ENCODE measurements at places on chromosomes 1 and 21.
A peak's percentile ranks its signal among the peaks of the same experiment; 100 is the strongest.

DNA sequence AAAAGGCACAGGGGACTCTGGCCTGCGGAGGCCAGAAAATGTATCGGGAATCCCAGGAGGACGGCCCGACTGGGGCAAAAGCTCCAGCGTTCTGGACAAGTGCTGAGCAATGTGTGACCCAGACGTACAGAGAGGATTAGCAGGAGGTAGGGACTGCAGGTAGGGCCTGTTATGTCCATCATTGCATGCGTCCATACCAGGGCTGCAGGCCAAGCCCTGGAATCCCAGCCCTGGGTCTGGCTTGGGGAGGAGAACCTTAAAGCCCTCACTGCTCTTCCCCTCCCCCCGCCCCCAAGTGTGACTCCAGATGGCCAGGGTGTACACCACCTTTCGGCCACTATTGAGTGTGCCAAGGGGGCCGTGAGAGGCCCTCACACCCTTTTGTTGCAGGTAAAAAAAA lies 2.0 kb downstream of the RNF207 start:
- no peak for DNase-seq

DNA sequence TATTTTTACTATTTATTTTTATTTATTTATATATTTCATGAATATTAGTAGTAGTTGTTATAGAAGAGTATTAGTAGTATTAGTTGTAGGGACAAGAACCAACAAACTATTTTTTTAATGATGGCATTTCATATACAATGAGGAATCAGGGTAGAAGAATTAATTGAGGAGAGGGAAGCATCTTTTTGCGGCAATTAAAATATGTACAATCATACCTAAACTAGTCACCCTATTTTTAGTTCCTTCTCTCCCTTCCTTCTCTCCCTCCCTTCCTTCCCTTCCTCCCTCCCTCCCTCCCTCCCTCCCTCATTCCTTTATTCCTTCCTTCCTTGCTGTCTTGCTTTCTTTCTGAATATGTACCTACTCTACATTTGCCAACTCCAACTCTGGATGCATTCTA lies 189.8 kb downstream of the GRIK1 start:
- DNase-seq: no peak

GRCh38 chr1:1623631-1624442 lies 8.1 kb upstream of the MMP23B start:
- DNase-seq: no peak

GRCh38 chr1:4027492-4028138 lies 127.5 kb upstream of the C1orf174 start:
- DNase-seq: no peak

DNA sequence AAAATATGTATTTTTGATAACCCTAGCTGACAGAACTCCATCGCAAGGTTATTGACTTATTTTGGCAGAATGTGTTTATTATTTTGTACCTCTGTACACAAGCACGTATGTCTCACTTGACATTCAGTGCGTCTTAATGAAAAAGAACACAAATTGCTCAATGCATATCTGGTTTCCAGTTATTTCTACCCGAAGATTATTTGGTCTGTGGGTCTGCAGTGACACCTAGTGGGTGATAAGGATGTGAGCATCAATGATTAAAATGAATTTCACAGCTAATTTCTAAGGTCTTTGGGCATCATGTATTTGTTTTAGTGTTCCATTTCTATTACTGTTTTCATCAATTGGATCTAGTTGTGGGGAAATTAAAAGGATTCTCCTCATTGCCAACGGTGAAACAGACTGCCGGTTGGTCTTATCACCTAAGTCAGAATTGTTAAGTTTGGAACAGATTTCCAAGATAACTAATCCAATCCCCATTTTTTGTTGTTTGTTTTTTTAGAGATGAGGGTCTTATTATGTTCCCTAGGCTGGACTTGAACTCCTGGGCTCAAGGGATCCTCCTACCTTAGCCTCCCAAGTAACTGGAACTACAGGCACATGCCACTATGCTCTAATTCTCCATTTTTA lies 13.9 kb downstream of the DDX20 start:
- peak; percentile 48 for DNase-seq

- DNase-seq: no peak
These were observed 6.4 kb upstream of the CSF1 start for GRCh38 chr1:109904105-109904817.

DNA sequence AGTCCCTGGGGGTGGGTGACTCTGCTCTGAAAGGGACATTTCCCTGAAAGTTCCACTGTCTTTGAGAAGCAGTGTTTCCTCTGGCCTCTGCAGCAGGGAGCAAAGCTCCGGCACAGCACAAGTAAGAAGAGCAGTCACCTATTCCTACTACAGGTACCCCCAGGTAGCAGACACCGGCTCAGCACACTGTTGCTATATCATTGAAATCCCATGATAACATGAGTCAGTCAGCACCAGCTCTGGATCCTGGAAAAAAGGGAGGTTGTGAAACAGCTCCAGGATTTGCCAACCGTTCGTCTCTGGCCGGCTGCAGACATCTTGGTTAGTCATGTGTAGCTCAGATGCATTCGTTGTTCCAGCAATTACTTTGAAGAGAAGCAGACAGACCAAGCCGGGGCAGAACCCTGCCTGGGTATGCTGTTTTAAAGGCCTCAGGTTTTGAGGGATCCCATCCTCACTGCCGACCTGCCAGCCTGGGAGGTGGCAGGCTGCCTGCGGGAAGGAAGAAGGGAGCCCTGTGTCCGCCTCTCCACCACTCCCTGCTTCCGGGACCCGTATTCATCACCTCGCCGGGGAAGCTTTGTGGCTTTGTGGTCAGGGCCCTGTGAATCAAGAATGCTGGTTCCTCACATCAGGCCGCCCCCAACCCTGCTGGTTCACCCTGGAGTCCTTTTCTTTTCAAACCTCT lies 139.2 kb downstream of the CLIC6 start:
- peak; percentile 48 for DNase-seq

GRCh38 chr1:86988835-86989234 lies 74.4 kb downstream of the HS2ST1 start:
- no peak for DNase-seq

- DNase-seq: no peak
These were observed 3.7 kb upstream of the FNDC7 start for GRCh38 chr1:108708691-108709660.

DNA sequence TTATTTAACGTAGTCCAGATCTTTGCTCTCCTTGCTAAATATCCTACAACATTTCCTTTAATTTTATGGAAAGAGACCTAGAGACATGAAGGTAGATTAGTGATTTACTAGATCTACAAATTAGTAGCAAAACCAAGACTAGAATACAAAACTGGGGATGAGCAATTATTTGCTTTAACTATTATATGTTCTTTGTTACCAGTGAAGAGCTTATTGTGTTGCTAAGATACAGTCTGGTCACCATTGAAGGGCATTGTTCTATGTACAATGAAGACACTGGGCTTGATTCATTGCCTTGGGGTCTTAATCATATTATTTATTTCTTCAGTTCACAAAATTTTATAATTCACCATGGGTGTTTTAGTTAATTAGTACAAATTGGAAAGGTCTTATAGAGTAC lies 88.3 kb downstream of the S1PR1 start:
- no peak for DNase-seq

- DNase-seq: no peak
These were observed 63.5 kb downstream of the ETS2 start for GRCh38 chr21:38869196-38869595.

GRCh38 chr1:202561726-202562443 lies 148.4 kb downstream of the SYT2 start:
- DNase-seq: no peak

DNA sequence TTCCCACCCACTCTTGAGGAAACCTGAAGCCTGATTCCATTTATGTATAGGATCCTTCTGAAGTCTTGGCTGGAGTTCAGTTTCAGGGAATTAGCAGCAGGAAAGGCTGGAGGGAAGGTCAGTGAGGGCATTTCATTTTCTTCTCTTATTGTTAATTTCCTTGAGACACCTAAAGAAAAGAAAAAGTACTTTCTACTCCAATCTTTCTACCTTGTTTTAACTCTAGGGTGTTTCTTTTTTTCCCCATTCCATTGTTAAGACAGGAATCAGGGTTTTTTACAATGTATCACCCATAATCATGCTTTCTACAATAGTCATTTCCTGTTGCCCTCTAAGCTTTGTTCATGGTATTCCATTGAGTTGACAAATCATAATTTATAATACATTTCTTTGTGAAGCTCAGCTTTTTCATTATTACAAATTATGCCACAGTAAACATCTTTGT lies 27.4 kb downstream of the SNRPE start:
- DNase-seq: peak; percentile 20

- no peak for DNase-seq
These were observed 2.7 kb downstream of the MIER1 start for GRCh38 chr1:66927528-66927927.

DNA sequence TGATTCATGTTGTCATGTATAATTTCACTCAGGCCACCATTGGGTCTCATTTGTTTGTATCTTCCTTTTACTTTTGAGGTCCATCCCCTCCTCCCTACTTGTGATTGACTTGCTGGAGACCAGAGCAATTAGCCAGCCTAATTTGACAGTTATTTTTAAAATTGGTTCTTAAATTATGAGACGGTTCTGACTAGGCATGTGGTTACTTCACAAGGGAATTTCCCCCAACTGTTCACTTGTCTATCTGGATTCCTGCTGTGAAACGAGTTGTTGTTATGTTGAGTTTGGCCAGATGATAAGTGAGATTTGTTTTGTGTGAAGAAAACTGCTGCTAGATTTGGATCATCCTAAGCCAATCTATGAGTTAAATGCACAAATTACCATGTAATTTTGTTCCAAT lies 359.1 kb downstream of the BARHL2 start:
- DNase-seq: no peak

DNA sequence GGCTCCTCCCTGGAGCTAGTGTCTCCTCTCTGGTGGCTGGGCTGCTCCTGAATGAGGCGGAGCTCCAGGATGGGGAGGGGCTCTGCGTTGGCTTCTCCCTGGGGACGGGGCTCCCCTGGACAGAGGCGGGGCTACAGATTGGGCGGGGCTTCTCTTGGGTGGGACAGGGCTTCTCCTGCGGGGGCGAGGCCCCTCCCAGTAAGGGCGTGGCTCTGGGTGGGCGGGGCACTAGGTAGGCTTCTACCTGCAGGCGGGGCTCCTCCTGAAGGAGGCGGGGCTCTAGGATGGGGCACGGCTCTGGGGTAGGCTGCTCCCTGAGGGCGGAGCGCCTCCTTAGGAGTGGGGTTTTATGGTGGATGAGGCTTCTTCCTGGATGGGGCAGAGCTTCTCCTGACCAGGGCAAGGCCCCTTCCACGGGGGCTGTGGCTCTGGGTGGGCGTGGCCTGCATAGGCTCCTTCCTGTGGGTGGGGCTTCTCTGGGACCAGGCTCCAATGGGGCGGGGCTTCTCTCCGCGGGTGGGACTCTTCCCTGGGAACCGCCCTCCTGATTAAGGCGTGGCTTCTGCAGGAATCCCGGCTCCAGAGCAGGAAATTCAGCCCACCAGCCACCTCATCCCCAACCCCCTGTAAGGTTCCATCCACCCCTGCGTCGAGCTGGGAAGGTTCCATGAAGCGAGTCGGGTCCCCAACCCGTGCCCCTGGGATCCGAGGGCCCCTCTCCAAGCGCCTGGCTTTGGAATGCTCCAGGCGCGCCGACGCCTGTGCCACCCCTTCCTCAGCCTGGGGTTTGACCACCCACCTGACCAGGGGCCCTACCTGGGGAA lies 22.7 kb upstream of the ARF1 start:
- no peak for DNase-seq

- DNase-seq: no peak
These were observed 424.2 kb downstream of the PLA2G4A start for GRCh38 chr1:187252923-187253322.

DNA sequence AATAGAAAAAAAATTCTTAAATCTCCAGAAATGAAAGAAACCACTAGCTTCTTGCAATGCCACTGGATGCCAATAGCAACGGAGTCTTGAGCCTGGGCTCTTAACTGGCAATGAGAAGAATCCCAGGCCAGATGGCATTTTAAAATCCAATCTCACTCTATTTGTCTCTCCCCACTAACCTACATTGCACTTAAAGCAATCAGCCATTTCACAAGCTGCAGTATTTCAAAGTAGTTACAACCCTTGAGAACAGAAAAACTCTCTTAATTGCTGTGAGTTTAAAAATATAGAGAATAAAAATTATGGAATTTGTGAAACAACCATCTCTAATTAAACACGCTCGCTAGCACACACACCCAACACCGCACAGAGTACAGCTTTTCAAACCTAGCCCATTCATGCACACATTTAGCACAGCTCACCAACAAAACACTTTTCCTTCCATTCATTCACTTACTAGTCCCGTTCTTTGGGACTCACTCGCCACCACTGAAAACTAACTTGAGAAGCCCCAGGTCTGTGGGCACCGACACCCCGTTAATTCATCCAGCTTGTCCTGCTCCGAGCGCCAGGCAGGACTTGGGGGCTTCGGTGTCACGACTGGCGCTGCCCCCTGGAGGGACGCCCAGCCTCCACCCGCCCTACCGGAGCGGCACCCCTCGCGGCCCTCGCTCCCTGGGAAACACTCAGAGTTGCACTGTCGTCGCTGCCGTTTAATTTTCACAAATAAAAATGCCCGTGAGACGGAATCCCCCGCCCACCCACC lies 1.0 kb downstream of the DDAH1 start:
- no peak for DNase-seq

- DNase-seq: no peak
These were observed 11.8 kb downstream of the PLPPR5 start for GRCh38 chr1:98992844-98993243.

- DNase-seq: no peak
These were observed 54.2 kb upstream of the DNAJC6 start for GRCh38 chr1:65255035-65255655.

DNA sequence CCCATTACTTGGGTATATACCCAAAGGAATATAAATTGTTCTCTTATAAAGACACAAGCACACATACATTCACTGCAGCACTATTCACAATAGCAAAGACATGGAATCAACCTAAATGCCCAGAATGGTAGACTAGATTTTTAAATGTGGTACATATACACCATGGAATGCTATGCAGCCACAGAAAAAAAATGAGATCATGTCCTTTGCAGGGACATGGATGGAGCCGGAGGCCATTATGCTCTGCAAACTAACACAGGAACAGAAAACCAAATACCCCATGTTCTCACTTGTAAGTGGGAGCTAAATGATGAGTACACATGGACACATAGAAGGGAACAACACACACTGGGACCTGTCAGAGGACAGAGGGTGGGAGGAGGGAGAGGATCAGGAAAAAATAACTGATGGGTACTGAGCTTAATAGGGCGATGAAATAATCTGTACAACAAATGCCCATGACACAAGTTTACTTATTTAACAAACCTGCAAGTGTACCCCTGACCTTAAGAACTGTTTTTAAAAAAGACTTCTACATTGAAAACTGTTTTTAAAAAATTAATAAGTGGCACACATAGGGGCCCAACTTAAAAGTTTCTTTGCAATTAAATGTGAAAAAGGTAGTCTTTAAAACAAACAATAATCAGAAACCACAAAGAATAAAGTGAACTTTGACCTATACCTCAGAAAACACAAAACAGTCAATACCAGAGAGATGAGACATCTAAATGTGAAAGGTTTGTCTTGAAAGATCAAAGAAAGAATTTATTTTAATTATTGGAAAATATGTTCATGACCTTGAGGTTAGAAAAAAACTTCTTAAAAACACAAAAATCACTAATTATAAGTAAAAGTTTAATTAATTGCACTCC lies 75.2 kb downstream of the CDC42BPA start:
- no peak for DNase-seq

- DNase-seq: no peak
These were observed 2.9 kb upstream of the SYT2 start for GRCh38 chr1:202713110-202713509.
